ENCODE measurements at places on chromosomes 16 and 17. TPM values are rescaled to one million over a fixed set of nuclear protein-coding genes. Genes with fewer than 3 reads are reported as not detected.

GRCh38 chr17:1906662-1907101 lies 76.9 kb downstream of the RPA1 start:
- no peak for DNase-seq

- DNase-seq = no peak
These were observed 2.9 kb downstream of the KRTAP9-7 start for GRCh38 chr17:41278176-41278955.

DNA sequence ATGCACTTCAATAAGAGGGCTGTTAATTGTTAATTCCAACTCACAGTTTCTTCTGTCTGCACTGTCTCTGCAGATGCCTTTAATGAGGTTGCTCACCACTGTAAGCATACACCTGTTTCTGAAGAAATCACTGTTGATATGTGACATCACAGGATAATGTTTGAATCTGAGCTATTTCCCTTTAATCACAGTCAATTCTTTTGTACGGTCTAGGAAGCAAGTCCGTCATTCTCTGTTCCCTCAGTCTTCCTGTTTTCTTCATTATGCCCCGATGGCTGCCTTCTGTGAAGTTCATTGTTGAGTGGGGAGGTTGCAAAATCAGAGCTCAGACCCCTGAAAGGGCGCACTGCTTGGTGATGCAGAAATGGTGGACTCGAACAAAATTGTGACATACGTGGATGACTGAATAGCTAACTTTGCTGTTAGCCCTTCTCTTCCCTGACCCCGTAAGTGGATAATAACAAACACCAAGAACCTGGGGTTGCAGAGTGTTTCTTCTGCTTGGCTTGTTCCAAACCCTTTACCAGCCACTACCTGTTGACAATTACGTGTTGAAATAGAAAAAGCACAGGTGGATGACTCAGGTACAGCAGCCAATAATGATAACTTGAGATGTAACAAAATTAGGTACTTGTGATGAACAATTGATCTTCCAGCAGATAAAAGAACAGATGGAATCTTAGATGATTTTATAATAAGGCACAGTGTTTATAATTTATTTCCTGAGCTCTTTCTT lies 71.9 kb upstream of the AXIN2 start:
- no peak for DNase-seq

Gene SLC4A1
- not detected for total RNA-seq

Gene BICDL2
- not detected for total RNA-seq

Gene GDPD1
- 0.20 TPM for total RNA-seq

All from SJCRH30 (cell line).